ENCODE measurements at places on chromosomes 4 and X.

DNA sequence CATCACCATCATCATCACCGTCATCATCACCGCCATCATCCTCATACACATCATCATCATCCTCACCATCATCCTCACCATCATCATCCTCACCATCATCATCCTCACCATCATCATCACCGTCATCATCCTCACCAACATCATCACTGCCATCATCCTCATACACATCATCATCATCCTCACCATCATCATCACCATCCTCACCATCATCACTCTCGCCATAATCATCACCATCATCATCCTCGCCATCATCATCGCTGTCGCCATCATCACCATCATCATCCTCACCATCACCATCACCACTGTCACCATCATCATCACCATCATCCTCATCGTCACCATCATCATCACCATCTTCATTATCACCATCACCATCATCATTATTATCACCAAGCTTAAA, 19.8 kb upstream of the DHRSX start:
- no peak for DNase-seq

DNA sequence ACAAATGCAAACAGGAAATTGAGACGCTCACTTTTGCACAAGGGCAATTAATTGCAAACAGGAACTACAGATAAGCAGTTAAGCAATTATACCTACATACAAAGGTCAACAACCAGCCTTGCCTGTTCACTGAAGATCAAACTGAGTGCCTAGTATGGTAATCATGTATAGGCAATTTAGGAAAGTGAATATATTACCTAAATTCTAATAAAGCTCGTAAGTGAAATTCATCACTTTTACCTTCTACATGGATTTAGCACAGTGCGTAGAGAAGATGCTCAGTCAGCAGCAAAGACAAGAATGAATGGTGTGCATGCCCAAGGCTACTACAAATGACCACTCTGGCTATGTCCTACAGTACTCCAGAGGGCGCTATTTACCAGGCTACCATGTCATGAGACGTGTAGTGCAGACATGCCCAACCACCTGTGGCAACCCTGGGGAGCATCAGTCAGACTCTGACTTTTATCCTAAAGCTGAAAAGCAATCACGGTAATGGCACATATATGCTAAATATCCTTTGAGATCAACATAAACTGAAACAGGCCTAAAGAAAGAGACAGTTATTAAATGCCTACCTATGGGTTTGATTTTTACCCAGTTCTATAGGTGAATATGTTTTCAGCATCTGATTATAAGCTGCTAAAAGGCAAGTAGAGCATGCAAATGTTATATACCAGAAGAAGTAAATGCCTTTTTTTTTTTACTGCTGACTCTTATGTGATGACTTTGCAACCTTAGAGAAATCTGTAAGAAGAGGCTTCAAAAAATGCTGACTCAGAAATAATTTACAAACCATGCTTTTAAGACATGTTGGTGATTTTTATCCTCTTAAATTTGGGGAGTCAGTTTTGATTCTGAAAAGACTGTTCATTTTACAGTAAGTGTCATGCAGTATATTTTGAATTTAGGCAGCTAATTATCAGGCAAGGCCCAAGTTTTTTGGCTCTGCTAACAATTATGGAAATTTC, 178.0 kb downstream of the PPP3CA start:
- DNase-seq: peak; percentile 19

GRCh38 chr4:43049326-43049725, 156.8 kb downstream of the GRXCR1 start:
- DNase-seq: no peak

DNA sequence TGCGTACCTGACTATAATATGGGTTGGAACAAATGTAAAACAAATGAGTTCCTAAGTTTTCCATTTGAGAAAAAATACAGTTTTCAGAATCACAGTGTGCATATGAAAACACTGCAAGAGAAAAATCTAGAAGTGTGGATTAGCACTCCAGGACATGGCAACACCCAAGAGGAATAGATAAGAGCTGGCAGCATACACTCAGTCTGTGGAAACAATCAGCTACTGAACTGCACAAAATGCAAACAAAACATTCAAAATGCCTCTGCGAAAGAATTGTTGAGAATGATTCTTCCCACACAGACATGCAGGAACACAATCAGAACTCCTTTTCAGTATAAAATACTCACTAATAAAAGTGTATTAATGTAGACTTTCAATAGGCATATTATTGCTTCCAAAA, 39.9 kb downstream of the ATP8A1 start:
- no peak for DNase-seq

GRCh38 chrX:3263681-3264126, 82.7 kb downstream of the MXRA5 start:
- no peak for DNase-seq
